ENCODE measurements at places on chromosomes 12 and 14.
A peak's percentile ranks its signal among the peaks of the same experiment; 100 is the strongest.

DNA sequence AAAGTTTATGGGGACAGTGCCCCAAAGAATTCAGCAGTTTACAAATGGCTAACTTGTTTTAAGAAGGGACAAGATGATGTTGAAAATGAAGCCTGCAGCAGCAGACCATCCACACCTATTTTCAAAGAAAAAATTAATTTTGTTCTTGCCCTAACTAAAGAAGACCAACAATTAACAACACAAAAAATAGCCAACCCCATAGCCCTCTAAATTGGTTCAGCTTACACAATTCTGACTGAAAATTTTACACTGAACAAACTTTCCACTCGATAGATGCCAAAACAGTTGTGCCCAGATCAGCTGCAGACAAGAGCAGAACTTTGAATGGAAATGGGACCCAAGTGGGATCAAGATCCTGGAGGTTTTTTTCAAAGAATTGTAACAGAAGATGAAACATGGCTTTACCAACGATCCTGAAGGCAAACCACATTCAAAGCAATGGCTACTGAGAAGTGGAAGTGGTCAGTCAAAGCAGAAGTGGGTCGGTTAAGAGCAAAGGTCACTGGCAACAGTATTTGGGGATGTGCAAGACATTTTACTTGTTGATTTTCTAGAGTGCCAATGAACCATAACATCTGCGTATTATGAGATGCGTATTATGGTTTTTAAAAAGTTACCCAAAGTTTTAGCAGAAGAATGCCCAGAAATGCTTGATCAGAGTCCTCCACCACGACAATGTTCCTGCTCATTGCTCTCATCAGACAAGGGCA is 30.0 kb downstream of the SLC39A9 start:
- no peak for DNase-seq

DNA sequence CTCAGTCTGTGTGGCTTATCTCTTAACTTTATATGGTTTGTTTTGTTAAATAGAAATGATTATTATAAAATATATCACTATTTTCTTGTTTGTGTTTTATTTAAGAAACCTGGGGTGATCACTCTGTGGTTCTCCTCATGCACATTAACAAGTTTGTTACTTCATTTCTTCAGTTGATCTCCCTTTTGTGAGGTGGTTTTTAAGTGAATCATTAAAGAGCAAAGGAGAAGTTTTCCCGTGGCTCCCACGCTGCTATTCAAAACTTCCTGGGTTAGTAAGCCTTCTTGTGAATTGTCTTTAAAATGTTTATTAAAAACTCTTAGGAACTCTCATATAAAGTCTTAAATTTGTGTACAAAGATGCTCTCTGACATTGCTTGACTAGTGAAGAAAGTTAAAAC is 11.8 kb downstream of the ADIPOR2 start:
- no peak for DNase-seq

DNA sequence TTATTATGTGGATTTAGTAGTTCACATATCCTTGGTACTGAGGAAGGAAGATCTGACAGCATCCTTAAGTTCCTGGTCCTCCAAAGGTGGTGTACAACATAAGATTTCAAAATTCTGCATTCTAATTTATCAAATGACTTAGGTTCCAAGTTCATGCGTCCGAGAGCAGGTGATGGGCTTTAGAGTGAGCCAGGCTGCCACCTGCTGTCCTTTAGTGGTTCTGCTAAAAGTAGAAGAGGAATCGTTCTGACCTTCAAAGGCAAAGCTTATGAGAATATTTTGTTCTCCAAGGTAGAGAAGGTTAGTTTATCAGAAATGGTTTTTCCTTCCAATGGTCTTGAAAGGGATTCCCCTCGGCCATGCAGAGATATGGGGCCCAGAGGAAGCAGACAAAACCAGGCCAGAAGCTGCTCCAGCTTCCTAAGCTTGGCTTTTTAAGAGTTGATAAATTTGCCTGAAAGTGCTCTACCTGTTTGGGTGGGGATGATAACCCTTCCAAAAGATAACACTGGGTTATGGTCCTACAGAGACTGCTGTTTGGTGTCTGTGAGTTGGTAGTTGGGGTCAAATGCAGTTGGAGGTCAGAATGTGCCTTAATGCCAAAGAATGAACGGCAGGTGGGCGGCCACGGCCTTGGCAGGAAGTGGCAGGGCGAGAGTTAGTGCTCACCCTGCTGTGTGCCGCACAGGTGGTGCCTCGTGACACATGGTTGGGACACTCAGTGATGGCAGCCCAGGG is 29.1 kb upstream of the LRTM2 start:
- DNase-seq, result peak; percentile 76

DNA sequence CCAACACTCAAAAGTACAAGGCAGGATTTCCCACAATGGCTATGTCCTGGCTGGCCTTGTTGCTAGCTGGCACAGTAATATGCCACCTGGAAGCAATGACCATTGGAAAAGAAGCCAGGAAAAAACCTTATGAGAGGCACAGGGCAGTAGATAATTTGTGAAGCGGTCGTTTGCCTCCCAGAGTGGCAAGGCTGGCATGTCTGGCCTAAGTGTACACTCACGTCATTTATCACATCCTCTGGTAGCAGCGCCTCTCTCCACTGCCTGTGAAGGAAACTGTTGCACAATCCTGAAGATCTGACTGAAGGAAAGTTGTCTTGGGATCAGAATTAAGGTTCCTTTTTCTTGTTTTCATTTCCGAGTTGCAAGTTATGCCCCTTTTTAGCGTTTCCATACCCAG is 408.5 kb downstream of the ZFP36L1 start:
- DNase-seq, result peak; percentile 53

DNA sequence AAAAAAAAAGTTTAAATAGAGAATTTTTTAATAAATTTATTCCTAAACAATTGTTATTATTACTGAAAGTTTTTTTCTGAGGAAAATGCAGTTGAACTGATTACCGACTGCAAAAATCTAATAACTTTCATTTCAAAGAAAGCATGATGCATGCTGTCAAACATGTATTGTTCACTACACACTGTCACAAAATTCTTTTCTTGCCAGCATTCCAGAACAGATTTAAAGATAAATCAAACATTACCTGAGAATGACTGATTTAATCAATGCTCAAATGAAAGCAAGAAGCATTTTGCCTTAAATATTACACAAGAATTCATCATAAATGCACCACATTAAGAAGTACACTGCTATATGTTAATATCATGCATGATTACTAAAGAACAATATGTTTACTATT is 588.3 kb downstream of the SLC16A7 start:
- DNase-seq, result no peak

DNA sequence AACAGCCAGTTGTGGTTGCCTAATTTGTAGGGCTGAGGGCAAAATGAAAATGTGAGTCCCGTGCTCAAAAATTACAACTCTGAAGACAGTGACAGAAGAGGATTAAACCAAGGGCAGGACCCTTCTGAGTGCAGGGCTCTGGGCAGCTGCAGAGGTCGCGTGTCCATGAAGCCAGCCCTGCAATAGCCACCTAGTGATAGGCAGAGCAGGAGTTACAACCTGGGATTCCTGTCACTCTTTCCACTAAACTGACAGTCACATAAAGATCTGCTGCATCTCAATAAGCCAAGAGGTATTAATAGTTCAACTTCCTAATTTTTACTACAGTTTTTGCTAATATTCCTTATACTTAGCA is 94.1 kb downstream of the SLC2A13 start:
- DNase-seq, result no peak

- no peak for DNase-seq
These were observed 17.4 kb downstream of the FOXN4 start for GRCh38 chr12:109291521-109292341.

DNA sequence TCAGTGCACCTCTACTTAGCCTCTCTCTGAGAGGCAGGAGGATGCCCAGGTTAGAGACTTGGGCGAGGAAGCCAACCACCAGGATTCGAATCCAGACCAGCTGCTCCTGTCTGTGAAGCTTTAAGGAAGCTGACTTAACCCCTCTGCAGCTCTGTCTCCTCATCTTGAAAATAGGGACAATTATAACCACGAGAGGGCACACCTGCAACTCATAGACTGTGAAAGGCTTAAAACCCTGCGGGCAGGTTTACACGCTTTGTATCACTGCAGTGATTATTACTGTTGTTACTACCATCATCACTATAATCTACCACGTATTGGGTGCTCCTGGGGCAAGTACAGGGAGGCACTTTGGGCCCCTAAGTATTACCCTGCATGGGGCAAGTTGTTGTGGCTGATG is 379.8 kb downstream of the VRK1 start:
- peak; percentile 66 for DNase-seq

DNA sequence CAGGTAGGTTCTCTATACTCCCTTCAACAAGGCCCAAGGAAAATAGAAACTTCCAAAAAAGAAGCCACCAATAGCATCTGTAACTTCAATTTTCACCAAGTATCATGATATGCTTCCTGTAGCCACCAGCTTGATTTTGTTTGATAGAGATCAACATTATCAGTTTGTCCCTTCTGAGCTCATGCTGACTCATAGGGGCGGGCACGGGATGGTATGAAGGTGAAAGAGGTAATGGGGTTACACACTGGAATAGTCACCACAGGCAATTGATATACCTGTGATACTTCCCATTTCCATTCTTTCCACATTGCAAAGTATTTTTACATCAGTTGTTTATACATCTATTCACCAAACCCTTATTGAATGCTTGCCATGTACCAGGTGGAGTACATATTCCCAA is 134.1 kb downstream of the KCNA5 start:
- no peak for DNase-seq

- no peak for DNase-seq
These were observed 5.4 kb upstream of the KRT7 start for GRCh38 chr12:52227606-52228166.
